Activated CD8-positive, alpha-beta T cell treated with anti-CD3 and anti-CD28 coated beads, Interleukin-2, amount 10 ng/mL, durations not matched to agents 7 days and 5 days (primary cell): ENCODE measurements at places on chromosomes 3 and 15.

DNA sequence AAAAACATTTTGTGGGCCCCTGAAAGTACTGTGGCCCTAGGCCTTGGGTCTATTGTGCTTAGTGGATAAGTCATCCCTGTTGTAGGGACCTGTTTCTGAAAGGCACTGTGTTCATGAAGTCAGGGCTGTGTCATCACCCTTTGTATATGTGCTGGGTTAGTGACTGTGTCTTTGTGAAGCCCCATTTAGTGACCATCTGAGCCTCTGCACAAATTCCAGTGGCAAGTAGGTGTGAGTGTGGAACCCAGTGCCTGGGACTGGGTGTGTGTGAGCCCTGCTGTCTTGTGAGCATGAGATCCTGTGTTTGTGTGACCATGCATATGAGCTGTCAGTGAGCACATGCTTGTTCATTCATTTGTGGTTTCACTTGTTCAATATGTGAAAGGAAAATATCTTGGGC is 1.2 kb upstream of the HYAL1 start:
- H3K4me1 ChIP-seq, result peaks cover 13% of the 10 kb centered on the region
- peaks cover 2% of the 10 kb centered on the region for H3K36me3 ChIP-seq

GRCh38 chr3:45861043-45861719 is 19.3 kb upstream of the LZTFL1 start:
- no peak for DNase-seq
- H3K27ac ChIP-seq, result no peak overlapping the region
- H3K4me3 ChIP-seq, result no peak overlapping the region
- H3K36me3 ChIP-seq, result peaks cover 2% of the 10 kb centered on the region
- peaks cover 22% of the 10 kb centered on the region for H3K4me1 ChIP-seq

DNA sequence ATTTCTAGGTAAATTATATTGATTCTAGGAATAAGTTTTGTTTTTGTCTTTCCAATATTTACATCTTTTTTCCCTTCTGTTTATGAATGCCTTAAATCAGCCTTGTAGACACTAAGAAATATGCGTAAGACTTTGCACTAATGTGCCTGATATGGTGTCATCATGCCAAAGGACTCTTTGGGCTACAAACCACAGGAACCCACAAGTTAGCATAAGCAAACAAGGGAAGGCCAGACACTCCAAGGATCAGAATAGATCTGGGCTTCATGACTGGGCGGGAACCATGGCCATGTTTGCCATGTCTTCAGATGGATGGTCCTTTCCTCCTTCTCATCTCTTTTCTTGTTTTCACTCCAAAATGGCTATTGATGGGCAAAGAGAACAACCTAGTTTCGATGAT is 242.2 kb upstream of the CHRNA7 start:
- H3K27me3 ChIP-seq, result no peaks in the 10 kb centered on the region
- H3K4me1 ChIP-seq, result no peaks in the 10 kb centered on the region
- no peak for DNase-seq
- no peak overlapping the region for H3K4me3 ChIP-seq
- no peak overlapping the region for H3K27ac ChIP-seq
- H3K36me3 ChIP-seq, result no peaks in the 10 kb centered on the region

DNA sequence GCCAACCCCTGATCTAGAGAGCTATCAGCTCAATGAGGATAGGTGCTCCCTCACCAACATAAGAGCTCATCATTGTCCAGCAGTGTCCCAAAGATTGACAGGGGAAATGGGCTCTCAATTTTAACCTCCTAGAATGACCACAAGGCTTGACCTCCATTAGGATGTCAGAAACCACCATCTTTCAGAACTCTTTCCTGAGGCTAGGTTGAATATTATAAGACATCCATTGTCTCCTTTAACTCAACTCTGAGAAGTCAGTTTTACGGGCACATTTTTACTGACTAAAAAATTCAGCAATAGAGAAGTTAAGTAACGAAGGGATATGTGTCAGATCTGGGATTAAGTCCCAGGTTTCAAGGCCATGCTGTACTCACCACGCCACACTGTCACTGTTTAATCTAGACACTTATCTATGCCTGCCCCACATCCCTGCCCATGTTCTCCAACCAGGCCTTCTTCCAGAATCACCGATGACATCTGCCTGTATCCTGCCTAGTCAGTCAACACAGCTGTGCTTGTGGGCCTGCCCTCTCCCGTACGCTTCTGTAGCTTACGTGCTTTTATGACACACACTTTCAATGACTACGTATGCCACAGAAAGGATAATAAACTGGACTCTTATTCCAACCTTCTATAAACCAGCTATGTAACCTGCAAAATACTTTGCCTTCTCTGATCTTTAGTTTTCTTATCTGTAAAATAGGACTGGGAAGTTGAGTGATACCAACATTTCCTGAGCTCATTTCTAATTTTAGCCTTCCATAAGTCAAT is 17.1 kb upstream of the MUC13 start:
- peaks cover 33% of the 10 kb centered on the region for H3K27me3 ChIP-seq
- no peaks in the 10 kb centered on the region for H3K4me1 ChIP-seq
- no peak overlapping the region for H3K4me3 ChIP-seq
- DNase-seq, result no peak
- no peak overlapping the region for H3K27ac ChIP-seq

GRCh38 chr3:346186-346585 is 149.6 kb downstream of the CHL1 start:
- no peaks in the 10 kb centered on the region for H3K27me3 ChIP-seq
- H3K4me3 ChIP-seq, result no peak overlapping the region
- DNase-seq, result no peak

DNA sequence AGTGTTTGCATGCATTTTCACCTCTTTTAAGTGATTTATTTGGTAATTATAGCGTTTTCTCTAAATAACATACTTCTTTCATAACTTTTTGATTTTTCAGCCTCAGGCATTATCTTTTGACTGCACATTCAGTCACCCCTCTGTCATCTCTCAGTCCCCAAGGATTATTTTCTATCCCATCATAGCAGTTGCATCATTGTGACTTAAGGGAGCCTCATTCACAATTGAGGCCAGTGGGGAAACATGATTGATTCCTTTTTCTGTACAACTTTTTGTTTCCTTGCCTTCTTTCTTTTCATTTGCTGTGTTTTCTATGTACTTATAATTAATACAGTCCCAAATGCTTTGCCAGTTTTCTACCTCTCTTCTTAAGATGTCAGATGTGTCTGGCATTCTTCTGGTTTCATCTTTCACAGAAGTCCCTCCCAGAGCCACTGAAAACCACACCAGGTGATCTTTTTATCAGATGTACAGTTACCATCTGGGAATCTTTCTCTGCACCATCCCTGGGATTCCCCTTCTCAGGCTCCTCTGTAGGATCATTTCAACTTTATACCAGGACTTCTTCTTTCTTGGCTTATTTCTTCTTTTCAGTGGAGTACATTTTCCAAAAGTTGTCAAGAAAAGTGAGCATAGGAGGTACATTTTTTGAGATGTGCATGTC is 151.4 kb downstream of the RAP2B start:
- H3K4me3 ChIP-seq, result no peak overlapping the region
- no peak overlapping the region for H3K27ac ChIP-seq
- no peaks in the 10 kb centered on the region for H3K27me3 ChIP-seq
- H3K36me3 ChIP-seq, result no peaks in the 10 kb centered on the region
- no peak for DNase-seq

DNA sequence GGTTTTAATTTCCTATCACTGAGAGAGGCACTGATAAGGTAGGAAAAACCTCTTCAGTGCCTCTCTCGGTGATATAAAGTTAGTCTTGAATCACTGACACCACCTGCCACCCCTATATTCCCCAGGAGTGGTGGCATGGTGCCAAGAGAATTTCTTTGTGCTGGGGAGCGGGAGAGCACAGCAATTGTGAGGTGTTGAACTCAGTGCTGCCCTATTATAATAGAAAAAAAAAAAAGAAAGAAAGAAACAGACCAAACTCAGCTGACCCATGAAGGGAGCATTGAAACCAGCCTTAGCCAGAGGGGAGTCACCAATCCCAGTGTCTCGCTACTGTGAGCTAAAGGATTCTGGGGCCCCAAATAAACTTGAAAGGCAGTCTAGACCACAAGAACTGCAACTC is 201.4 kb upstream of the STT3B start:
- H3K27me3 ChIP-seq, result no peaks in the 10 kb centered on the region
- peaks cover 5% of the 10 kb centered on the region for H3K36me3 ChIP-seq
- H3K4me3 ChIP-seq, result no peak overlapping the region
- no peak overlapping the region for H3K27ac ChIP-seq
- DNase-seq, result no peak

DNA sequence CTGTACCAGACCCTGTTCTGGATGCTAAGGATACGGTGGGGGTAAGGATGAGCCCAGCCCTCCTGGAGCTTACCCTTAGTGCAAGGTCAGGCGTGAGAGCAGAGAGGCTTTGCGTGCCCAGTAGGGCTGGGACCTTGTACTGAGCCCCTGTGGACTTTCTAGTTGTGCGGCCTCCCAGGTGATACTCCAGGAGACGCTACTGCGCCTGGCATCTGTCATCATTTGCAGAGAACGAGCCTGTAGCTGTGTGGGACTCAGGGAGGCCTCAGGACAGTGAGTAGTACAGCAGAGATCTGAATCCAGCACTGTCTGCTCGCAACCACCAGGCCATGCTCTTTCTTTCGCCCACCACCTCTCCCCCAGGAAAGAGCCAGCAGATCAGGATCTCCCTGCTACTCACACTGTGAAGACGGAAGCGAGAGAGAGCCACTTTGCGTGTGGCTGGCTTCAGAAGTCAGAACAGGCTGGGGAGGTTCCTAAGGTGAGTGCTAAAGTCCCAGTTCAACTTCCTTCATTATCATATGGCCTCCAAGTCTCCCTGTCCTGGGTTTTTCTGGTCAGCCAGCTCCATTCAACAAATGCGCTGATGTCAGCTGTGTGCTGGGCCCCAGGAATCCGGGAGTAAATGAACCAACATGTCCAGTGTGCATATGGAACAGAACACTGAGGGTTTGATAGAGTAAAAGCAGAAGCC is 38.2 kb upstream of the ITGA11 start:
- DNase-seq, result no peak
- H3K36me3 ChIP-seq, result no peaks in the 10 kb centered on the region
- H3K4me1 ChIP-seq, result peaks cover 5% of the 10 kb centered on the region
- H3K4me3 ChIP-seq, result no peak overlapping the region
- no peak overlapping the region for H3K27ac ChIP-seq
- H3K27me3 ChIP-seq, result peaks cover 27% of the 10 kb centered on the region

DNA sequence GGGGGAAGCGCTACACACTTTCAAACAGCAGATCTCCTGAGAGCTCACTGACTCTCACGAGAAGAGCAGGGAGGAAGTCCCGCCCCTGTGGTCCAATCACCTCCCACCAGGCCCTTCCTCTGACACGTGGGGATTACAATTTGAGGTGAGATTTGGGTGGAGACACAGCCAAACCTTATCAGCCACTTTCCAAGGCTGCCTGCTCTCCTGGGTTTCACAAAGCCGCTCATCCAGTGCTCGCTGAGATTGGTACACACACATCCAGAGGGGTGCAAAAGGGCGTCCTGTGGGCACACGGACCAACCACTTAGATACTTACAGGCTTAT is 23.1 kb downstream of the XXYLT1 start:
- H3K4me1 ChIP-seq, result peaks cover 19% of the 10 kb centered on the region
- H3K36me3 ChIP-seq, result no peaks in the 10 kb centered on the region
- no peaks in the 10 kb centered on the region for H3K27me3 ChIP-seq
- no peak for DNase-seq
- H3K27ac ChIP-seq, result no peak overlapping the region

DNA sequence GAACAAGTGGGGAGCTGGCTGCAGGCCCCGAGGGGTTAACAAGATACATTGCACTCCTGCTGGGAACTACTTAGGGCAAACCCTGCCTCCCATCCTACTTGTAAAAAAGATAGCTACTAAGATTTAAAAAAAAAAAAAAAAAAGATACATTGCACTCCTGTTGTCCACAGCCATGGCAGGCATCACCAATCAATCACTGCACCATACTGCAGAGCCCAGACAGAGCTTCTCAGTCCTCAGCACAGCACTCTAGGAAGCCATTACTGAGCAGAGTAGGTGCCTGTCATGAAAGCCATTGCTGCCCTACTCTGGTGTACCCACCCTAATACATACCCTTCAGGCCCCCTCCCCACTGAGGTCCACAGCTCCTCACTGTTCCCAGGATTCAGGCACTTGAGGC is 64.8 kb downstream of the RASGRF1 start:
- no peaks in the 10 kb centered on the region for H3K36me3 ChIP-seq
- H3K27me3 ChIP-seq, result no peaks in the 10 kb centered on the region
- no peak for DNase-seq
- H3K4me1 ChIP-seq, result no peaks in the 10 kb centered on the region

DNA sequence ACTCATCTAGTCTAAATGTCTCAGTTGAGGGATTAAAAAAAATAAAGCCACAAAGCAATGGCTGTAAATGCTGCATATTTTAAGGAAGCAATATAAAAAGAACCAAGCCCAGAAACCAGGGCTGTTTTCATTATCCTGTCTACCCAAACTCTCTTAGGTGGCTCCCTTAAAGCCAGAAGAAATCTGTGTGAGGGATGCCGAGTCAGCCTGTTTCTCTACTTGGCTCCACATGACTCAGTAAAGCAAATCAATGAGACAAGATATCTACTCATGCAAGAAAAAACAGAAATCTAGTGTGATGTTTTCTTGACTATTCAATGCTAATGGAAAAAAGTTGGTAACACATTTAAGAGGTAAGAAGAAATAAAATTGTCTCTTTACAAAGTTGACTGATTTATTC is 296.2 kb downstream of the ZBTB20 start:
- H3K4me3 ChIP-seq, result no peak overlapping the region
- no peak overlapping the region for H3K27ac ChIP-seq
- no peaks in the 10 kb centered on the region for H3K36me3 ChIP-seq
- H3K27me3 ChIP-seq, result no peaks in the 10 kb centered on the region
- no peak for DNase-seq
- peaks cover 2% of the 10 kb centered on the region for H3K4me1 ChIP-seq

DNA sequence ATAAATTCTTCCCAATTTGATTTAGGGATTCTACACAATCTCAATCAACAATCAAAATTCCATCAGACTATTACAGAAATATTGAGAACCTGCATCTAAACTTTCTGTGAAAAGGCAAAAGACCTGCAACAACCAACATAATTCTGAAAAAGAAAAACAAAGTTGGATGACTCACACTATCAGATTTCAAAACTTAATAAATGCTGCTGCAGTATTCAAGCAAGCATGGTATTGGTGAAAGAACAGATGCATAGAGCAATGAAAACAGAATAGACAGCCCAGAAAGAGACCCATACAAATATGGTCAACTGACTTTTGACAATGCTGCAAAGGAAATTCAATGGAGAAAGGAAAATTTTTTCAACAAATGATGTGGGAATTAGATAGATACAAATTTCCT is 477.1 kb upstream of the NR2F2 start:
- H3K27ac ChIP-seq, result no peak overlapping the region
- no peak overlapping the region for H3K4me3 ChIP-seq
- H3K36me3 ChIP-seq, result no peaks in the 10 kb centered on the region

DNA sequence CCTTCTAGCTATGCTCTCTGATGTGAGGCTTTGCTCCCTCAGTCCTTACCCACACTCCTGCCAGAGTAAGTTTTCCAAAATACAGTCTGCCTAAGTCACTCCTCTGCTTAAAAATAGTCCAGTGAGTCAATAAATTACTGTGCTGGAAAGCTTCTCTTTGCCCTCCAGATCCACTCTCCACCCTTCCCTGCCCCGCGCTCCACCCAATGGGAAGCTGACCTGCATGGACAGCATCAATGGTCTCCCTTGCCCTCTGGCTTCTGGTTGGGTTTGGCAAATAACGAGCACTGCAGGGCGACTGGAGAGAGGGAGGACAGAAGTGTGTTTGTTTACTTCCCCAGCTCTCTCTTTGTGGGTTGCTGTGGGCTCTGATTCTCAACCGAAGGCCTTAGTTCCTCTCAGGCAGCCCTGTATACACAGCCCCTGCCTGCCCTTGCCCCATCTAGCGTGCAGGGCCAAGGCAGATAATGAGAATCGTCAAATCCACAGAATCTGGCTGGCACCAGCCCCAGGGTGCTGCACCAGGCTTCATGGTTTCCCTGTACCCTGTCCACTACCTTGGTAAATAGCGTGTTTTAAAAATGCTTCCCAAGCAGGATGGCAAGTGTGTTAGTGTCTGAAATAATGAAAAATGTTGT is 110.4 kb downstream of the ADAMTSL3 start:
- no peak for DNase-seq
- no peaks in the 10 kb centered on the region for H3K36me3 ChIP-seq
- no peak overlapping the region for H3K4me3 ChIP-seq
- no peaks in the 10 kb centered on the region for H3K27me3 ChIP-seq
